ENCODE measurements at places on chromosomes 3 and 15.

DNA sequence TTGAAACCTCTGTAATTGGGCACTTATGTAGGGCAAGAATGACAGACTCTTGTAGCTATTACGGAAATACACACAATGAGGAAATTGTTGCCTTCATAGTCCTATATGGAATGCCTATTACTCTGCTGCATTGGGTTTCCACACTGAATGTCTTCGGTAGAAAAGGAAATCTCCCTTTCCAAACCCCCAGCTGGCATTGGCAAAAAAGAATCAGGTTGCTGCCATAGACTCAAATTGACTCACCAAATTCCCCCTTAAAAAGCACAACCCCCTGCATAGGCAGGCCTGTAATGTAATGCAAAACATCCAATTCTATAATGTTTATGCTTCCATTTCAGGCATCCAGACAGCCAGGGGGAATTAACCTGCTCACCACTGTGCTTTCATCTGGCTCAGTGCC lies 44.8 kb upstream of the NTRK3 start:
- DNase-seq = no peak

DNA sequence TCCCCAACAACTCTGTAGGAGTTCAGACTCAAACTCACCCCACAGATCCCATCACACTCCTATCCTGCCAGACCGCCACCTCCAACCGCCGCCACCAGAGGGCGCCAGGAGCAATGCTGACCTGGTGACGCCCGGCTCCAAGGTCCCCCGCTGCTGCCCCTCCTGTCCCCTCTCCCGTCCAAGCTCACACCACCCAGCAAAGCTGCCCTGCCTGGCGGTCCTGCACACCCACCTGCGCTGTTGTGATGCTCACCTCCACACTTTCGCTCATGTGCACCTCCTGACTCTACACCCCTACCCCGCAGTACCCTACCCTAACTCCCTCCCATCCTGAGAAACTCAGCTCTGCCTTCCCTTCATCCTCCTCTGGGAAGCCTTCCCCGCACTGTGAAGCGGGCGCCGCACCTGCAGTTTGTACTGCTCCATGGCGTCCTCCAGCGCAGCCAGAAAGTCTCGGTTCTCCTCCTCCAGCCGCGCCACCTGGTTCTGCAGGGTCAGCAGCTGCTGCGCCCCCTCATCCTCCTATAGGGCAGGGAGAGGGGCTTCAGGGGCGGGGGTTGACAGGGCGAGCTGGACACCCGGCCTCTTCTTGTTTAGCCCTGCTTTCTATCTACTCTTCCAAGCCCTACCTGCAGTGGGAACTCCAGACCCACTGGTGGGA lies 7.9 kb downstream of the KIF7 start:
- no peak for DNase-seq

GRCh38 chr15:43277231-43277823 lies 10.6 kb upstream of the TGM5 start:
- no peak for DNase-seq

GRCh38 chr3:43770426-43771103 lies 79.8 kb downstream of the ABHD5 start:
- no peak for DNase-seq

DNA sequence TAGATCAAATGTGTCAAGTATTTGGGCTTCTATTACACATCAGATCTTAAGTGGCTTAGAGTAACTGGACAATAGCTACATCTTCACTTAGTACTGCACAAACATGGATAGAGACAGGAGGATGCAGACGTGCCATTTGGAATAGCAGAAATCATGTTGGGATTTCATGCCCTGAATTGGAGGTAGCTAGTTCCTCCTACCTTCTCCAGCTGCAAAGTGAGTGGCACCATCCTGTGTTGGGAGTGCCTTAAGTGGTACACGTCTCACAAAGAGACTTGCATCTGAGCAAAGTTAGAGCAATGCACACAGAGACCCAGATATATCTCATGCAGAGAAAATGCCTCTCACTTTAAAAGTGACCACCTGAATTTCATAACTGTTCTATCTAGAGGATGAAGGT lies 136.5 kb downstream of the SSR3 start:
- no peak for DNase-seq

Measured in NCI-H524 (cell line).